ENCODE measurements at places on chromosomes 2 and 18. TPM values are rescaled to one million over a fixed set of nuclear protein-coding genes. Genes with fewer than 3 reads are reported as not detected.

- DNase-seq, result no peak
These were observed 36.5 kb downstream of the COLEC12 start for GRCh38 chr18:463827-464541.

DNA sequence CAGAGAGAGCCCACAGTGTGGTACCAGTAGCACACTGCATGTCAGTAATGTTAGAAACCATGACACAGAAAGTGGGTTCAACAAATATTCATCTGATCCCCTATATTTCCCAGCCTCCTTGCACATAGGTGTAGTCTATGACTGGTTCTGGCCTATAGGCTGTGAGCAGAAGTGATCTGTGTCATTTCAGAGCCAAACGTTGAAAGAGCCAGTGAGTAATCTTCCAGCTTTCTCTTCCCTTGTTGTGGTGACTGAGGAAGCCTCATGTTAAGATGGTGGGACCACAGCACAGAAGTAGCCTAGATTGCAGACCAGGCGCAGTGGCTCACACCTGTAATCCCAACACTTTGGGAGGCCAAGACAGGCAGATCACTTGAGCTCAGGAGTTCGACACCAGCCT lies 4.1 kb downstream of the TMEM237 start:
- DNase-seq, result no peak

GRCh38 chr2:169469952-169470572 lies 9.2 kb upstream of the BBS5 start:
- DNase-seq, result no peak

DNA sequence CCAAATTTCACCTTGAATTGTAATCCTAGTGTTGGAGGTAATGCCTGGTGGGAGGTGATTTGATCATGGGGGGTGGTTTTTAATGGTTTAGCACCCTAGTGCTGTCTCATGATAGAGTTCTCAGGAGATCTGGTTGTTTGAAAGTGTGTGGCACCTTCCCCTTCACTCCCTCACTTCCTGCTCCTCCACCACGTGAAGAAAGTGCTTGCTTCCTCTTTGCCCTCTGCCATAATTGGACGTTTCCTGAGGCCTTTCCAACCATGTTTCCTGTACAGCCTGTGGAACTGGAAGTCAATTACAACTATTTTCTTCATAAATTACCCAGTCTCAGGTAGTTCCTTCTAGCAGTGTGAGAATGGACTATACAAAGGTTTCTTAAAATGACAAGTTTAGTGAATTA lies 251.8 kb upstream of the NETO1 start:
- no peak for DNase-seq

- DNase-seq, result no peak
These were observed 130.6 kb upstream of the PXDN start for GRCh38 chr2:1874950-1875349.

- DNase-seq, result no peak
These were observed 72.7 kb upstream of the ST8SIA5 start for GRCh38 chr18:46829531-46829930.

DNA sequence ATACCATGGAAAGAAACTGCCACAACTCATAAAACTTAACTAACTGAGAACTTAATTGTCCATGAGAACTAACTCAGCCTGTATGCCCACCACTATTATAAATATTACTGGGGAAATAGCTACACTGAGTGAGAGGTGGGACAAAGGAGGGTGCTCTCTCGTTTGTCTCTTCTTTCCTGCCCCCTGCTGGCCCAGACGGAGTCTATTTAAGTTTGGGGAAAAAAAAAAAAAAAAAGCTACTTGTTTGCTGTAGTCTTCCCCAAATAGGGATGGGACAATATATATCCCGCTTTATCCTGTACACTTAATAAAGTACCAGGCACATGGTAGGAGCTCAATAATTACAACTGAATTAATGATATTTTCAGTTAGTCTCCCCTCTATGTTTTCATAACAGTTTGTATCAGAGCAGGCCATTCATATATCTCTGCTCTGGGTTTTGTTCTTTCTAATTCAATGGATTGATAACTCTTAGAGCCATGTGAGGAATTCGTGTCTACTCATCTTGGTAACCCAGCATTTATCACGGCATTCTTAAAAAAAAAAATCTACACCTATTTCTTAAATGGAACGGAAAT lies 647.6 kb upstream of the PKDCC start:
- peak; percentile 43 for DNase-seq

- no peak for DNase-seq
These were observed 769 bp downstream of the FAM110C start for GRCh38 chr2:45342-46130.

GRCh38 chr2:16021611-16022363 lies 81.4 kb downstream of the MYCN start:
- DNase-seq, result peak; percentile 59

GRCh38 chr18:10264260-10264659 lies 190.2 kb upstream of the APCDD1 start:
- no peak for DNase-seq

GRCh38 chr18:77119851-77120491 lies 12.6 kb downstream of the MBP start:
- DNase-seq, result no peak

GRCh38 chr2:21890041-21890440 lies 766.3 kb downstream of the TDRD15 start:
- no peak for DNase-seq

GRCh38 chr2:42288811-42289210 lies 72.2 kb downstream of the COX7A2L start:
- DNase-seq, result no peak

GRCh38 chr2:216663106-216663505 lies 29.9 kb downstream of the IGFBP2 start:
- DNase-seq, result no peak

GRCh38 chr2:119283873-119284331 lies 60.3 kb downstream of the STEAP3 start:
- DNase-seq, result peak; percentile 77

The HNMT gene
- polyA plus RNA-seq, result 65.5 TPM

The LINC00305 gene
- polyA plus RNA-seq, result not detected

The PRLH gene
- not detected for polyA plus RNA-seq

The SH3BP4 gene
- polyA plus RNA-seq, result 10.2 TPM

The FIGN gene
- polyA plus RNA-seq, result 1.2 TPM

The LRRC30 gene
- not detected for polyA plus RNA-seq

The UGGT1 gene
- 2.0 TPM for polyA plus RNA-seq

The ARHGAP28 gene
- 0.73 TPM for polyA plus RNA-seq

The SOX11 gene
- polyA plus RNA-seq, result 0.06 TPM

The SYT4 gene
- polyA plus RNA-seq, result 0.76 TPM

Data from stomach (tissue), 19 donors.